ENCODE measurements at places on chromosomes 3 and 15.

DNA sequence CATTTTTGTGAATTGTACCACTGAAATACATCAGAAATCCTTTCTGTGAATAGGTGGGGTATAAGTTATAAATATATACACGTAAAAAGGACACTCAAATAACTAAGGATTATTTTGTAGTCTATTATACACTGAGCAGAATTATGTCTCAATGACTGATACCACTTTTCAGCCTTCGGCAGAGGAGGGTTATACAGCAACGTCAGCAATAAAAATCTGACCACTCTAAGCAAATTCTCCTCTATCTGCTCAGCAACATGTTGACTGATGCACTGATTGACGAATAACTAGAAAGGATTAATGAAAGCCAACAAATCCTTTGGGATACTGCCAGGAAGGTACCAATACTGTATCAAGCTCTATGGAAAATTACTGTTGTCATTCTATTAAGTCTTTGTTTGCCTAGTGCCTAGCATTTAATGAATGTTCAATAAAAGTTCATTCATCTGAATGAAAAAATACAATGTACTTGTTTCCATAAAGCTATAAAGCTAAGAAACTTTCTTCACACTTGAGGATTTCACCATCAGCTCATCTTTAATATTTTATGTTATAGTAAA is 5.2 kb downstream of the ARPP19 start:
- DNase-seq: no peak

- no peak for DNase-seq
These were observed 68.7 kb downstream of the GSK3B start for GRCh38 chr3:120025520-120025919.

GRCh38 chr15:97566961-97567360 is 393.5 kb upstream of the ARRDC4 start:
- peak; percentile 0 for DNase-seq

DNA sequence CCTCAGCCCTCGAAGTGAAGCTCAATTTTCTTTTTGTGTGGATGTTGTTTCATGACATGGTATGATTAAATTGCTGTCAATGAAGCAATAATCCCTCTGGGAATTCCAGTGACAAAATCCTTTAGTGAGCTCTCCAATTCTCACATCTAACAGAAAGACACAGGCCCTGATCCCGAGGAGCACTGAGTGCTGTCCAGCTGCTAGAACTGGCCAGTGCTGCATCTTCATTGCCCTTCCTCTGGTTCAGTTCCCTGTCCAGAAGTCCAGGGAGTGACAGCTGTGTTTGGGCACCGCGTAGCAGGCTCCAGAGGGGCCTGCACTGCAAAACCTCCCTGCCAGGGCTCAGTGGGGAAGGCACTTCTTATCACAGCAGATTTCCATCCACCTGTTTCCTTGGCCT is 516.8 kb upstream of the ATP11B start:
- DNase-seq: no peak

DNA sequence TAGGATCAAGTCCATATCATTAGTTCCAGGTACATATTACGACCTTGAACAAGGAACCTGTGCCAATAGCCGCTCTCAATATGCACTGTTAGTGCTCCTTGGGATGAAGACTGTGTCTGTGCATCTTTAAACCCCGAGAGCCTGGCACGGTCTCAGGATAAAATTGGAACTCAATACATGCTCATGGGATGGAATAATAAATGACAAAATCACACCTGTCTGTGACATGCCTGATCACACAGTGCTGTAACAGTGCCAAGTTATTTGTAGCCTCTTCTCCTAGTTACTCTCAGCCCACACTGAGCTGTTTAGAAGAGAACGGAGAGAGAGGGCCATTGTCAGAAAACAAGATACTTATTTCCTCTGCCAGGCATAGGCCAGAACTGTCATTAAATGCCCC is 82.2 kb downstream of the SSR3 start:
- DNase-seq: no peak

GRCh38 chr3:194058189-194058571 is 77.8 kb upstream of the HES1 start:
- DNase-seq: peak; percentile 40

GRCh38 chr3:55512571-55513343 is 25.7 kb upstream of the WNT5A start:
- DNase-seq: no peak

DNA sequence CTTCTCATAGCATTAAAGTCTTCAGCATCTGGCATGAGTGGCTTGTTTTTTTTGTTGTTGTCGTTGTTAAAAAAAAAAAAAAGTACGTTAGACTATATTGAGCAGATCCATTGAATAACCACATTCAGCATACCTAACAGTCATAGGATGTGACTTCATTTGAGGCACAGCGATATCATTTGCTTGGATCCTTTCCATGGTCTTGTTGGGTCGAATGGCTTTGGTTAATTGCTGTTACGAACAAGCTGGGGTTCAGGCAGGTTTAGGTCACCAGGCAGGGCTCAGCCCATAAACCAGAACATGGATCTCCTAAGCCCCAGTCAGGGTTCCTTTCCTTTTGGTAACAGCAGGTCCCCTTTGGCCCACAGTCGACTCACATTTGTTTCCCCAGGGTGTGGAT is 76.2 kb downstream of the POLR2M start:
- DNase-seq: no peak

DNA sequence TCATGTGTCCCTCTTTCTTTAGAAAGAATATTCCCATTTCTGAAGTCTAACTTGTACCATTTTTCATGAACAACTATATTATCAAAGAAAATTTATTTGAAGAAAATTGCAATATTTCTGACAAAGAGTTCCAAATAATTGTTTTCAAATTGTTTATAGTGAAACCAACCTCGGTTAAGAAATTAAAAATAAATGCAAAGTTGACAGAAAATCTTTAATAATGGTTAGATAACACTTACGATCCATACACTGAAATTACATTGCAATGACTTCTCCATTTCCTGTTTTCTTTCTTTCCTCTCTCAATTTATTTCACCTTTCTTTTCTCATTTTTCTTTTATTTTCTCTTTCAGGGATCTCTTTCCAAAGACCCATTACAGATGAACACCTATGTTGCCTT is 125.1 kb downstream of the STAC start:
- DNase-seq: no peak

DNA sequence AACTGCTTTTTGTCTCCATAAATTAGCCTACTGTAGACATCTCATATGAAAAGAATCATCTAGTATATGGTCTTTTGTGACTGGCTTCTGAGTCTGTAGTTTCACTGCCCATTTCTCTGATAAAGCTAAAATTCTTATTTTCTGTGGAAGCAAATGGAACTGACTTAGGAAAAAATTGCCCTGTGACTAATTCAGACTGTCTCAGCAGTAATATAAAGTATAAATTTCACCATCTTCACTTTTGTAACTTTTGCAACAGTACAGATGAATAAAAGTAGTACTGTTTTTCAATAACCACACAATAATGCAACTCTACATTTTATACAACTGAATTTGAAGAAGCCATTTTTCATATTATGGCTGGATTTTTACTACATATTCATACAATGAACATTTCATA is 104.1 kb downstream of the TBC1D5 start:
- peak; percentile 51 for DNase-seq

- DNase-seq: peak; percentile 98
These were observed 14.7 kb downstream of the TIMP4 start for GRCh38 chr3:12143949-12144504.

- DNase-seq: no peak
These were observed 127.9 kb downstream of the MYRIP start for GRCh38 chr3:39937315-39937714.

DNA sequence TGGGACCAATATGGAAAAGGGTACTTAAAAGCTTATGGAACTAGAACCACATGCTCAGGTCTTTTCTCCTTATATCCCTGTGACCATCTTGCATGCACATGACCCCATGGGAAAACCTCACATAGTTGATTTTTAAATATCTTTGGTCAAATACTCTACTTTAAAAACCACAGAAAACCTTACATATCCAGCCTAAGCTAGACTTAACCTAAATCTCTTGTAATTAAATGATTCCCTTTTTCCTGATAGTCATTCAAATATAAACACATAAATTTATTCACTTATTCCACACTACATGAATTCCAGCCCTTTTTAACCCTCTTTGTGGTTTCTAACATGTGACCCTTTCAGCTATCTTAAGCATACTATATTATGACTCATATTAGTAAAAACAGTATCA is 46.8 kb downstream of the DNAJC13 start:
- DNase-seq: peak; percentile 42

- DNase-seq: peak; percentile 79
These were observed 3.1 kb upstream of the BHLHE40 start for GRCh38 chr3:4976109-4976508.

DNA sequence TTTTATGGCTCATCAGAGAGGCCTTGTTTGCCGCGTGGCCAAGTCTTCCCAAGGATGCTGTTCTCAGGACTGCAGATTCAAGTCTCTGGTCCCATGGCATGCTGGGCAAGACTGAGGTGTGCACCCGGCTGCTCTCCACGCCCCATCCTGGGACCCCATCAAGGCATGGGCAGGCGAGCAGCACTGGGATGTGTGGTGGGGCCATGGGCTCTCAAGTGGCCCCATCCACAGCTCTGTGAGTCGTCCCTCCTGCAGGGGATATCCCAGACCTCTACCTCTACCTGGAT is 13.1 kb upstream of the GP9 start:
- no peak for DNase-seq

GRCh38 chr3:105417525-105418289 is 51.0 kb downstream of the ALCAM start:
- DNase-seq: no peak

GRCh38 chr3:143261848-143262247 is 142.3 kb downstream of the CHST2 start:
- no peak for DNase-seq
